Natural killer cell (primary cell): ENCODE measurements at places on chromosomes 4 and X.

GRCh38 chrX:150504397-150505182 is 63.8 kb upstream of the MTM1 start:
- no peak for DNase-seq

DNA sequence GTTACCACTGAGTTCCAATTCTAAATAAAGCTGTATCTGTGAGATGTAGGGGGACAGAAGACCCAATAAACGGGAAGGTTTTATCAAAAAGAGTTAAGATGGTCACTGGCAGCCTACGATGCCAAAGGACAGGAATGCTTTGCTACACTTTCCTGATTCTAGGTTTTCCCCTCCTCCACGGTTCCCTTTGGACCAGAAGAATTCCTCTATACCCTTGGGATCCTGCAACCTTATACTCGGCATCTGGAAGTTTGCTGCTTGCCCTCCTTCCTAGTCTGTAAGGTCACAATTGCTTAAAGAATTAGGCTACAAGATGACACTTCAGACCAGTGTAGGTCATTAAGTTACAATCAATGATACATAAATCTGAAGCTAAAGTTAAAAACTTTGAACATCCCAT is 64.3 kb downstream of the SCML2 start:
- no peak for DNase-seq

GRCh38 chr4:182533964-182534363 is 290.8 kb downstream of the TENM3 start:
- no peak for DNase-seq

- no peak for DNase-seq
Measured at GRCh38 chrX:9707306-9708033, 58.2 kb downstream of the GPR143 start.

GRCh38 chr4:158649111-158649680 is 22.5 kb downstream of the C4orf46 start:
- no peak for DNase-seq

DNA sequence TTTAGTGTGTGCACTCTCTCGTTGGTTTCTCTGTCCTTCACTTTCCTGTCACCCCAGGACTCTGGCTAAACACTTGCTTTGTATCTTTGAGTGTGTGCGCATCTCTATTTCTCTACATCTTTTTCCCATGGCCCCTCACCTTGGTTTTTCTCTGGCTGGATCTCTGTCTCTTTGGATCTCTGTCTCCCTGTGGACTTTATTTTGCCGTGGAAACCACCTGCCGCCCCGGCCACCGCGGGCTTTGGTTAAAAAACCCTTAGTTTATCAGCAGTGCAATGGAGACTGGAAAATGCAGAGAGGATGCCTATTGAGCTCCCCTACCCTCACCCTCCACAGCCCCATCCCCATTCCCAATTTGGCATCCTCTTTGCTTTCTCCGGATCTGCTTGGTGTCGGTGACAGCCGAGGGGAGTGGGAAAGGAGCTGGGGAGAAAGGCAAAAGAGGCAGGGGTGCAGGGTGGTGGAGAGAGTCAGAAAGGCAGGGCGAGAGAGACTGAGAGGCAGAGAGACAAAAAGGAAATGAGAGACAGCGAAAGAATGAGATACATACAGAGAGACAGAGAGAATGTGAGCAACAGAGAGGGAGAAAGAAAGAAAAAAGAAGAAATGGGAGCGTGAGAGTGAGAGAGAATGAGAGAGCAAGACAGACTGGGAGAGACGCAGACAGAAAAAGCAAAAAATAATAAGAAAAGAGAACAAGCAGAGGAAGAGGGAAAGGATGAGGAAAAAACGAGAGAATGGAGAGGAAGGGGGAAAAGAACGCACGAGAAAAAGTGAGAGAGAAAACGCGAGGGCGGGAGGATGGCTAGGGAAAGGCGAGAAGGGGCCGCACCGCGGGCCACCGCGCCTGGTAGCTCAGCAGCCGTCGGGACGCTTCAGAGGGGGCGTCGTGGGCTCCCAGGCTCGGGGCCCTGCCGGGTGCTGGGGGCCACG is 688 bp downstream of the GPR101 start:
- DNase-seq: no peak

DNA sequence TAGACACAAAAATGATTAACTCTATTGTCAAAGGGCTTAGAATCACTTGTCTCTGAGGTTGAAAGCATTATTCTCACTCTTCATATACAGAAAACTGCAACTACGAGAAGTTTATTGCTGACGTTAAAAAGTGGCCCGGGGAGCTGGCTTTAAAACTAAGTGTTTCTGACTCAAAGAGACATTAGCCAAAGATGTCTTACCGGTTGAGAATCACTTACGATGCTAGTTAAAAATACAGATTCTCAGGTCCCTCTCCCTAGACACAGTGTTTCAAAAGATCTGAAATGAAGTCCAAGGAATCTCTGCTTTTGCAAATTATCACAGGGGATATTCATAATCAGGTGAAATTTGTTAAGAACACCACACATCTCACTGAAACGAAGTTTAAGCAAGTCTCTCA is 1.2 kb downstream of the GNPDA2 start:
- DNase-seq: no peak

DNA sequence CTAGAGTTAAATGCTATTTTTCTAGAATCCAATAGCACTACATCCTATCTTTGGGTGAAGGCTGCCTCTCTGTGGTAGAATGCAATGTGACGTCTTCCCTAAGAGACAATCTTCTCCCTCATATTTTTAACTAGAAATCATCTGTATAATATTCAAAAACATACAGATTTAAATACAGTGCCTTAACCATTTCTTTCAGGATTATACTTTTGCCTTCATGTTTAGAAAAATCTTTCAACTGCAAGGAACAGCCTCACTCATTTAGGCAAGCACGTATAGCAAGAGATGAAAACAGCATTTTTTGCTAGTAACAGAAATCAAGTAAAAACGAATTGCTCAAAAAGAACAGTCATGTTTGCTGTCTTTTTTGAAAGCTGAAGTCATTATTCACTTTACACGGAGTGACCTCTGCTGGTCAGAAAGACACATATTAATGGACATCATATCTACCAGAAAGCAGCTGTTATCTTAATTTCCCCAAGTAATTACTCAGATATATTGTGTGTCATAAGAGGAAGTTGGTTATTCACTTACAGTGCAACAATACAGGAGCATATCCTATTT is 422.3 kb downstream of the STPG2 start:
- DNase-seq: no peak

GRCh38 chrX:34365471-34365870 is 233.4 kb upstream of the FAM47A start:
- no peak for DNase-seq

GRCh38 chrX:124125471-124125870 is 164.0 kb downstream of the STAG2 start:
- no peak for DNase-seq

GRCh38 chr4:78764498-78764961 is 11.6 kb upstream of the BMP2K start:
- DNase-seq: no peak

- no peak for DNase-seq
Measured at GRCh38 chrX:47927212-47927611, 76.6 kb downstream of the ZNF182 start.

GRCh38 chr4:1012034-1012739 is 761 bp downstream of the FGFRL1 start:
- peak; percentile 38 for DNase-seq

DNA sequence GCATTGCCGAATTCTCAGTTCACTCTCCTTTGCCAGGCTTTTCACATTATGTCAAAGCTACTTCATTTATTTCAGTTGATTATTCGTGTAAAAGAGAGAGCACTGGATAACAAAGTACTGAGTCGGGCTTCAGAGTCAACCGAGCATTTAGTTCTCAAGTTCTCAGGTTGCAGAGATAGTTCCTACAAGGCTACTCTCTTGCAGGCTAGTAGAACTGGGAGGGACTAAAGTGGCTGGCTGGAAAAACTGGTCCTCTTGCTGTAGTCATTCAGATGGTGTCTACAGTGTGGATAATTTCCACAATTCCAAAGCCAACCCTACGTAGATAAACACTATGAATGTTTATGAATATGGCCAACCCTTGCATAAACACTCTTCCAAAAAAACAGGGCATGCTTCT is 4.6 kb upstream of the CCNG2 start:
- DNase-seq: no peak

- DNase-seq: no peak
Measured at GRCh38 chr4:16582526-16582925, 315.9 kb downstream of the LDB2 start.

DNA sequence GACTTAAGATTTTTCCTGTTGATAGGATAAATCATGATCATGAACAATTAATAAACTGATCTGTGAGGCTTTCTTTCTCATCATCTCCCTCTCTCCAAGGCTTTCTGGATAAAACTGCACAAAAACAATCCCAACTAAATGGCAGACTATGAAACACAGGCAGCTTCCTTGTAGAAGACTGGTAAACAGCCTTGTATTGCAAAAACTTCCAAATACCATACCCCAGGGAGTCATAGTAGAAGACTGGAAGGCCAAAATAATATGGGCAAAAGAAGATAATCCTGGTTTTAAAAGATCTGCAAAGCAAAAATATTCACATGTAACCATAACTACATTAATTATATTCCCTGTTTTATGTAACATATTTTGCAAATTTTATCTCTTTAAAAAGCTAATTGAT is 113.0 kb downstream of the ANAPC10 start:
- DNase-seq: no peak

DNA sequence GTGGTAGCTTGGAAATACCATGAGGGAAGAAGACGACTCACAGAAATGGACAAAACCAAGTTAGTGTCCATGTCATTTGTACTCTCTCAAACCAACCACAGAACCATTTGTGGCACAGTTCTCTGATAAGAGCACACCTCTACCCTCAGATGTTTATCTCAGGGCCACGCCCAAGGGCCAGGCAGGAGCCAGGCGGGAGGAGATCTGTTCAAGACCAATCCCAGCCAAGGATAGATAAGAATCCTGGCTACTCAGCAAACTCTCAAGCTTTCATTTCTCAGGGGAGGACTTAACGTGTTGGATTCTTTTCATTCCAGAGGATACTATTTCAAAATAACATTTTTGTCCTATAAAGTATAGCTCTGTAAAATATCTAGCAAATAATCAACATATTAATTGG is 95.0 kb downstream of the NYX start:
- no peak for DNase-seq

DNA sequence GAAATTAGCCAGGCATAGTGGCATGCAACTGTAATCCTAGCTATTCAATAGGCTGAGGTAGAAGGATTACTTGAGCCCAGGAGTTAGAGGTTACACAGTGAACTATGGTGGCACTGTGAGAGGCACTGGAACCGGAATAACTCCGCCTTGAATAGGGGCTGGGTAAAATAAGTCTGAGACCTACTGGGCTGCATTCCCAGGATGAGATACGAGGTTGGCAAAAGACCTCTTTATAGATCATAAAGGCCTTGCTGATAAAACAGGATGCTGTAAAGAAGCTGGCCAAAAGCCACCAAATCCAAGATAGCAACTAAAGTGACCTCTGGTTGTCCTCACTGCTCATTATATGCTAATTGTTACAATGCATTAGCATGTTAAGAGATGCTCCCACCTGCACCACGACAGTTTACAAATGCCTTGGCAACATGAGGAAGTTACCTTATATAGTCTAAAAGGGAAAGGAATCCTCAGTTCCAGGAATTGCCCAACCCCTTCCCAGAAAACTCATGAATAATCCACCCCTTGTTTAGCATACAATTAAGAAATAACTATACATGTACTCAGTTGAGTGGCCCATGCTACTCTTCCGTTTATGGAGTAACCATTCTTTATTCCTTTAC is 88.6 kb downstream of the CENPC start:
- DNase-seq: no peak

DNA sequence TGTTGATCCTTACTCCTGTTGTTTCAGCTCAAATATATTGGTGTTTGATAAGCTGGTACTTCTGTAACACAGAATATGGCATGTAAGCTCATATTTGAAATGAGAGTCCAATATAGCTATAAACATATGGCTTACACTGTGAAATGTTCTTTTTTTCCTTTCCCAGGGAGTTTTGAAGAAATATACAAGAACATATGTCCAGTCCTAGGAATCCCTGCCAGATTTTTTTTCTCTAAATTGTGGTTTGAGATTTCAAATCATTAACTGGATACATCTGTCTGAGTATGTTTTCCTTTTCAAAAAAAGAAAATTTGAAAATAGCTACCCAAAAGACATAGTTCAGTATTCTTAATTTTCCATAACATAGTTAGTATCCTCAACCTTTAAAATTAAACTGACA is 60.2 kb downstream of the HMGB2 start:
- no peak for DNase-seq

GRCh38 chr4:10620935-10621488 is 63.6 kb downstream of the CLNK start:
- DNase-seq: no peak

- no peak for DNase-seq
Measured at GRCh38 chr4:86243750-86244149, 116.1 kb downstream of the MAPK10 start.

DNA sequence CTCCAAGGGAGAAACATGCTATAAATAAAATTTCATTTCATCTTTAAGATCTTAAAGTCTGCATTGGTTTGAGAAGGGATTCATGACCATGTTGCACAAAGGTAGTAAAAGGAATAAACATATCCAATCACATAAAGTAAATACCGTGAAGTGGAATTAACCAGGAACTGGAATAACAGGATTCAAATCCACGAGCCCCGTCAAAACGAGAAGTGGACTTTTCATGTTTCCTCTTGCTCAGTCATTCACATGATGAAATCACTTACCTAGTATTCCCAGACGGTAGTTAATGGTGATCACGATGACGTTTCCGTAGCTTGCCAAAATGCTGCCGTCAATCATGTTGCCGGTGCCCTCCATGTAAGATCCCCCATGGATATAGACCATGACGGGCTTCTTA is 199.7 kb downstream of the NLGN4X start:
- DNase-seq: no peak

- DNase-seq: no peak
Measured at GRCh38 chr4:74111306-74111975, 12.4 kb upstream of the CXCL2 start.

DNA sequence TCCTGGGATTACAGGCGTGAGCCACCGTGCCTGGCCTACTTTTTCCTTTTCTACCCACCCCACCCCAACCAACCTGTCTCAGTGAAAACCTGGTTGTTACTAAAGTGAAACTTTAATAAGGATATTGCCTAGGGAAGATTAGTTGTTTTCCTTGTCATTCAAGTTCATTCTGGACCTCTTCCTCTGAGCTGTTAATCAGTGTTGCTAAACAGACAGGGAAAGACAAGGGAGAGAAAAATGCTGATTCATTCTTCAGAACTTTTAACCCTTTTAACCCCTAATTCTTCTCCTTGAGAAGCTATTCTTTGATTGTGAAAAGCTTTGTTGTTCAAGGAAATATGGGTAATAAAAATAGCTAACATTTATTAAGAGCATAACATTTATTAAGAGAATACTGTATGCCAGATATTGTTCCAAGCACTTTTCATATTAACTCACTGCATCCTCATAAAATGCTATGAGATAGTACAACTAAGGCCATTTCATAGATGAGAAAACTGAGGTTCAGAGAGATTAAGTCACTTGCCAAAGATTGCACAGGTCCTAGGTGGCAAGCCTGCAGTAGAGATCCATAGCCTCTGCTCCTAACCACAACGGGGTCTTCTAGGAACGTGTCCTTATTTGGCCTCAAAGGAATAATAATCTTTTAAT is 34.8 kb downstream of the OSTC start:
- DNase-seq: no peak
